ENCODE measurements at places on chromosomes 16 and 17.
A peak's percentile ranks its signal among the peaks of the same experiment; 100 is the strongest.

GRCh38 chr17:74597069-74597790 lies 5.1 kb upstream of the CD300LD start:
- DNase-seq: no peak

- DNase-seq: no peak
Observed at GRCh38 chr16:19559242-19559910, 3.9 kb downstream of the VPS35L start.

- DNase-seq: no peak
Observed at GRCh38 chr17:51748749-51749604, 409.5 kb downstream of the CA10 start.

DNA sequence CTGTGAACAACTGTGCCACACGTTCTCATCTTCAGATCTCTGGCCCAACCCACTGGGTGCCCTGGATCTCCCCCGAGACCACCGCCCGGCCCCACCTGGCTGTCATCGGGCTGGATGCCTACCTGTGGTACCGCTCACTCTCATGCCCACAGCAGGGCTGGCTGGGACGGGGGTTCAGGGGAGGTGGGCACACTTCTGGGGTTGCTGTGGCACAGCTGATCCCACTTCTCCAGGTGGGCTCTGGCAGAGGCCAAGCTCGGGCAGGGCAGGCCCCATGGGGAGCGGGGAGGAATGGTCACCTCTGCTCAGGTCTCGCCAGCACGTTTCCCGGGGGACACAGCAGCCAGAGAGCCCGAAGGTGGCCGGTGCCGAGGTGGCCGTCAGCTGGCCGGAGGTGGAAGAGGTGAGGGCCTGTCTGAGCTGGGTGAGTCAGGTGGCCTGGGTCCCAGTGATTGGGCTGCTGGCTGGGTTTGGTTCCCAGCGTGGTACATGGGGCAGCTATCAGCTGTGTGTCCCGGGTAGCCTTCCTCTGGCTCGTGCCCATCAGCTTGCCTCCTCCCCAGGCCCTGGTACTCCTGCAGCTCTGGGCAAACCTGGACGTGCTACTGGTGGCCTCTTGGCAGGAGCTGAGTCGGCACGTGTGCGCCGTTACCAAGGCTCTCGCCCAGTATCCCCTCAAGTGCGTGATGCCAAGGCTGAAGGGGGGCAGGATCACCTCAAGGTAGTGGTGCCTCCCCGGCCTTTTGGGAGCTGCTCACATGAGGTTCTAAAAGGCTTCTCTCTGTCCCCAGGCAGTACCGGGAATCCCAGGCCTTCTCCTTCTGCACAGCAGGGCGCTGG lies 2.3 kb upstream of the MRPS34 start:
- no peak for DNase-seq

DNA sequence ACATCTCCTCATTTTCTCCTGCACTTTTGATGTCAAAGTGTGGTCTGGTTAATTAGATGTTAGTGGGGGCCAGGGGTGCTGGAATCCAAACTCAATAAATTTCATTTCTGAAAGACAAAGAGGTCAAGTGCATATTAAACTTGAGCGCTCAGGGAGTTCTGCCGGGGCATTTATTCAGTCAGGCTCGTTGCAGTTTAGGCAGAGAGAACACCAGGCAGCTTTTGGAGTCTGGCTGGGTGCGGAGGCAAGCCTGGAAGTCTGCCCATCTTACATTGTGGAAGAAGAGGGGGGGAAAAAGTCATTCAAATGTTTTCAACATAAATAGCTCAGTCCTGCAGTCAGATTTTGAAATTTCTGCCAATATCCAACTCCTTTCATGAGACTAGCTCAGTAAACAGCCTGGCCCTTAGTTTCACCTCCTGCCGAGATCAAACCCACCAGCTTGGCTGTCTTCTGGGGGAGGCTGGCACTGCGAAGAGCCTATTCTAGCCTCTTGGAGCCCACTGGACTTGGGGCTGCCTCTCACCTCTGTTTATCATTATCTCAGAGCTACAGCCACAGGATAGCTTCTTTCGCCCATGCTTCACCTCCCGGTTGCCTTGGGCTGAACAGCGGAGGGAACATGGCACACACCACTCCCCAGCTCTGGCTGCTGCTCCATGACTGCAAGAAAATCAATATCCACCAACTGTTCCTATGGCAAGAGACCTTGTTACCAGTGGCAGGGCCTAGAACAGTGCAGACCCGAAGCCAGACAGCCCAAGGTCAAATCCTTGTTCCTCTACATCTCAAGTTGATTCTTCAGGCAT lies 177.4 kb upstream of the CDH5 start:
- peak; percentile 18 for DNase-seq

DNA sequence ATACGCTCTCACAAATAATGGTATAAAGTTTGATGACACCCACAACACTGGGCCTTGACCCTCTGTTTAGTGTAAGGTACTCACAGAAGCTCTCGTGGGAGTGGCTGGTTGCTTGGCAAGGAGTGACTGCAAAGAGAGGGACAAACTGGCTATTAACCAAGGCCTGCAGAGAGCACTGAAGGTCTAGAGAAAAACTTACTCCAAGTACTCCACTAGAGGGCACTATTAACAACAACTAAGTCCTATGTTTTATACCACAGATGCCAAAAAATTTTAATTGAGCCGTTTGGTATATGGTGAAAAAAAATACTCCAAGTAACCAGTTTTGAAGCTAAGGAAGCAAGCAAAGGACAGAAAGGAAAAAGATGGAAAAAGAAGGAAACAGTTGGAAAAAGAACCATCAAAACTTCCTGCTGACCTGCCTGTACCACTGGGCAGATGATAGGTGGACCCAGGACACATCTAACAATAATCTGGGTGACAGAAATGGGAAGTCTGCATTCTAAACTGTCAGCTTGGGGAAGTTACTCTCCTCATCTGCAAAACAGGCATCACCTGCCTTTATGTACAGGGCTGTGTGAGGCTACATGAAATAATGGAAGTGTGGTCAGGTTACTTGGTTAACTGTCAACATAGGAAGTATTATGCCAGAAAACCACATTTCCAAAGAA lies 23.2 kb downstream of the DYNC1LI2 start:
- no peak for DNase-seq

- no peak for DNase-seq
Observed at GRCh38 chr17:79671085-79671694, 59.6 kb upstream of the ENPP7 start.

GRCh38 chr17:77281904-77282367 lies 141.2 kb downstream of the SEC14L1 start:
- DNase-seq: no peak

DNA sequence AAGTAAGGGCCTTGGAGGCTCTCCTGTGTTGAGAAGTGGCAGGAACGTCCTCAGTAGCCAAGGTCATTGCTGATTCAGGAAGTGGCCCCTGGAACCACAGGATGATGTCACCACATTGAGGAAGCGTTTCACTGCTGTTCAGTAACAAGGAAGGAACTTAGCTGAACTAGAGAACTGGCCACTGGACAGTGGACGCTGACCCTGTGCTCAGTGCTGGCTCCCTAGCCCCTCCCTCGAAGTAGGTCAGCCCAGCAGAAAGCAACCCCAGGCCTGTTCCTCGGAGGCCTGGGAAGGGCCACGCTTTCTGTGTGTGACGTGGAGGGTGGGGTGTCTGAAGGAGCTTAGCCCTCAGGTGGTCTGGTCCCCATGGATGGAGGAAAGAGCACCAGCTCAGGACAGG lies 58.3 kb downstream of the B9D1 start:
- peak; percentile 51 for DNase-seq

- no peak for DNase-seq
Observed at GRCh38 chr16:1639860-1640259, 27.7 kb downstream of the CRAMP1 start.

GRCh38 chr16:86088287-86088686 lies 189.3 kb downstream of the IRF8 start:
- DNase-seq: no peak

DNA sequence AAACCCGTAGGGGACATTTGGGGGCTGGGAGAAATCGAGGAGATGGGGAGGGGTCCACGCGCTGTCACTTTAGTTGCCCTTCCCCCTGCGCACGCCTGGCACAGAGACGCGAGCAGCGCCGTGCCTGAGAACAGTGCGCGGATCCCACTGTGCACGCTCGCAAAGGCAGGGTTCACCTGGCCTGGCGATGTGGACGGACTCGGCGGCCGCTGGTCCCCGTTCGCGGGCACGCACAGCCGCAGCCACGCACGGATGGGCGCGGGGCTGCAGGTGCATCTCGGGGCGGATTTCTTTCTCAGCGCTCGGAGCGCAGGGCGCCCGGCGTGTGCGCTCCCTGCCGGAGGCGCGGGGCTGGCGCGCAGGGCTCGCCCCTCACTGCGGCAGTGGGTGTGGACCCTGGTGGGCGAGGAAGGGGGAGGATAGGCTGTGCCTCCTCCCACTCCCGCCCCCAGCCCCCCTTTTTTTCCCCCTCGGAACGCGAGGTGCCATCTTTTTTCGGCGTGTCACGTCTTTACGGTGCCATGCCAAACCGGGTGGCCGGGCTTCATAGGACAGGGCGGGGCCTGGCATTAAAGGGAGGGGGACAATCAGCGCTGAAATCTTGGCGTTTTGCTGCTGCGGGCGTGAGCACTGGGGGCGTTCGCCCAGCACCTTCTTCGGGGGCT lies 1.1 kb downstream of the MAPT start:
- DNase-seq: peak; percentile 31

DNA sequence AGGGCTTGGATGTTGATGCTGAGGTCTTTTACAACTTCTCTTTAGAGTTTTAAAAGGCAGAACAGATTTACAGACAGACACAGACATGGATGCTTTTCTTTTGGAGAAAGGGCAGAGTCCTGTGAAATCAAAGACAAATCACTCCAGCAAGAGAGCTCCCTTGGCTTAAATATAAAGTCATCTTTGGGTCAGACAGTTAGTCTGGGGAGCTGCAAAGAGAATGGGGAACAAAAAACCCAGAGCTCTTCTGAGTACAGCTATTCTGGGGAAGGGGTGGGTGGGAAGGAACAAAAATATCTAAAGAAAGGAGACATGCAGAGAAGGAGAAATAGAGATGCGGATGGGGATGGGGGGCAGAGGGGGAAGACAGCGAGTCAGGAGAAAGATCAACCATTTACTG lies 266.6 kb downstream of the XYLT1 start:
- no peak for DNase-seq
